SJSA1 (cell line): ENCODE measurements at places on chromosomes 3 and 15. TPM values are rescaled to one million over a fixed set of nuclear protein-coding genes. Genes with fewer than 3 reads are reported as not detected.

Gene SAMMSON
- total RNA-seq: not detected in 2 replicates

Gene UNC13C
- not detected in 2 replicates for total RNA-seq

Gene PLA2G4E
- total RNA-seq: not detected in 2 replicates

DNA sequence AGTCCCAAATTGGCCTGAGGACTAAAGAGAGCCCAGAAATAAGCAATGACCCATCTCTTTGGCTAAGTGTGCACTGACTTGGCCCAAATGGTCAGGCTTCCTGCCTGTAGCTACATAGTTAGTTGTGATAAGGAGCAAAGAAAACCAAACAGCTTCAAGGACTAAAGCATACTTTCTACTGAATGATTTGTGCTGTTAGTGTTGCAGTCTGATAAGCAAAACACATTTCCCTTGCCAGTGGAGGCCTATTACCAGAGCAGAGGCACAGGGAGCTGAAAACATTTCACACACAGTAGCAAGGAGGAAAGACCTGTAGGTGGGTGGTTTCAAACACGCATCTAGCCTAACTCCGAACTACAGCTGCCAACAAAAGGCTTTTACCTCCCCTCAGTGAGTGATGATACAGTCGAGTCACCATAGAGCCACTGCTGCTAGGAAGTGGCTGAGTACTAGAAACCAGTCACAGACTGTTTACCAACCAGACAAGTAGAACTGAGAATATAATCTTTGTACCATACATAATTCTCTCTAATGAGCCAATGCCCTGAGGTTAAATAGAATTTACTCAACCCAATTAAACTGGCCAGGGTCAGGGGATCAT, 222.3 kb upstream of the THBS1 start:
- H3K4me1 ChIP-seq: peaks cover 41% of the 10 kb centered on the region
- no peaks in the 10 kb centered on the region for H3K27me3 ChIP-seq
- no peak overlapping the region for H3K4me3 ChIP-seq

GRCh38 chr15:99105514-99106341, 848 bp downstream of the SYNM start:
- peaks cover 39% of the 10 kb centered on the region for H3K36me3 ChIP-seq
- peak overlapping the region; percentile 72 for H3K4me3 ChIP-seq

GRCh38 chr15:83287541-83288027, 3.1 kb upstream of the BNC1 start:
- peaks cover 8% of the 10 kb centered on the region for H3K36me3 ChIP-seq
- peaks cover 55% of the 10 kb centered on the region for H3K4me1 ChIP-seq
- DNase-seq: peak; percentile 86
- no peaks in the 10 kb centered on the region for H3K27me3 ChIP-seq

DNA sequence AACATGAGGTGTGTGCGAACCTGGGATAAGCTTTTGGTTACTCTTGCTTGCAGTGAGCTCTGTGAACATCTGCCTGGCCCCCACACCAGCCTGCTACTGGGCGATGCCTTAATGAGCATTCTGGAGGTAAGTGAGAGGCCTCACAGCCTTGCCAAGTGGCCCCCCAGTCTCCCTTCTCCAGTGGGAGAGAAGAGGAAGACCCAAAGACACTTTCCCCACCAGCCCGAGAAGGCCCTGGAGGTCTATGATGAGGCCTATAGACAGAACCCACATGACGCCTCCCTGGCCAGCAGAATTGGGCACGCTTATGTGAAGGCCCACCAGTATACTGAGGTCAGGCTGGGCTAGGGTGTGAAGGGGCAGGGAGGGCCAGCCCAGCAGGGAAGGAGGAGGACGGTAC, 22.5 kb downstream of the TTC21A start:
- no peak overlapping the region for H3K4me3 ChIP-seq
- peaks cover 17% of the 10 kb centered on the region for H3K4me1 ChIP-seq
- no peak overlapping the region for H3K27ac ChIP-seq
- no peak for DNase-seq
- no peaks in the 10 kb centered on the region for H3K27me3 ChIP-seq
- H3K36me3 ChIP-seq: no peaks in the 10 kb centered on the region

DNA sequence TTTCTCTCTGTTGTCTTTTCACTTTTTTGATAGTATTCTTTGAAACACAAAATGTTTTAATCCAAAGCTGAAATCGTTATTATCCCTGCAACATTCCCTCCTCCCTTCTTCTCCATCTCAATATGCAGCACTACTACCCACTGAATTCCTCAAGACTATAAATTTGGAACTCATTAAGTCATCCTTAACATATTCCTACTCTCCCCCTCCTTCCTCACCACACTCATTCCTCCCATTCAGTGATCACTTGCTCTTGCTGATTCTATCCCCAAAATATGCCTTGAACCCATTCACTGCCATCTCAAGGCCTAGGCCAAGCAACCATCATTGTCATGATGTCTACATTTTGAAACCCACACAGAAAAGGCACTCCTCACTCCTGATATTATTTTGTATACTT, 2.4 kb upstream of the PIK3R4 start:
- H3K27me3 ChIP-seq: no peaks in the 10 kb centered on the region
- no peaks in the 10 kb centered on the region; the same call in 1 of the 2 replicates for H3K4me1 ChIP-seq
- DNase-seq: no peak
- H3K36me3 ChIP-seq: peaks cover 12% of the 10 kb centered on the region
- no peak overlapping the region for H3K27ac ChIP-seq

GRCh38 chr3:11047500-11047899, 55.0 kb downstream of the SLC6A1 start:
- peaks cover 23% of the 10 kb centered on the region for H3K27me3 ChIP-seq
- DNase-seq: no peak
- H3K4me3 ChIP-seq: no peak overlapping the region
- no peak overlapping the region for H3K27ac ChIP-seq
- H3K36me3 ChIP-seq: no peaks in the 10 kb centered on the region
- no peaks in the 10 kb centered on the region for H3K4me1 ChIP-seq

DNA sequence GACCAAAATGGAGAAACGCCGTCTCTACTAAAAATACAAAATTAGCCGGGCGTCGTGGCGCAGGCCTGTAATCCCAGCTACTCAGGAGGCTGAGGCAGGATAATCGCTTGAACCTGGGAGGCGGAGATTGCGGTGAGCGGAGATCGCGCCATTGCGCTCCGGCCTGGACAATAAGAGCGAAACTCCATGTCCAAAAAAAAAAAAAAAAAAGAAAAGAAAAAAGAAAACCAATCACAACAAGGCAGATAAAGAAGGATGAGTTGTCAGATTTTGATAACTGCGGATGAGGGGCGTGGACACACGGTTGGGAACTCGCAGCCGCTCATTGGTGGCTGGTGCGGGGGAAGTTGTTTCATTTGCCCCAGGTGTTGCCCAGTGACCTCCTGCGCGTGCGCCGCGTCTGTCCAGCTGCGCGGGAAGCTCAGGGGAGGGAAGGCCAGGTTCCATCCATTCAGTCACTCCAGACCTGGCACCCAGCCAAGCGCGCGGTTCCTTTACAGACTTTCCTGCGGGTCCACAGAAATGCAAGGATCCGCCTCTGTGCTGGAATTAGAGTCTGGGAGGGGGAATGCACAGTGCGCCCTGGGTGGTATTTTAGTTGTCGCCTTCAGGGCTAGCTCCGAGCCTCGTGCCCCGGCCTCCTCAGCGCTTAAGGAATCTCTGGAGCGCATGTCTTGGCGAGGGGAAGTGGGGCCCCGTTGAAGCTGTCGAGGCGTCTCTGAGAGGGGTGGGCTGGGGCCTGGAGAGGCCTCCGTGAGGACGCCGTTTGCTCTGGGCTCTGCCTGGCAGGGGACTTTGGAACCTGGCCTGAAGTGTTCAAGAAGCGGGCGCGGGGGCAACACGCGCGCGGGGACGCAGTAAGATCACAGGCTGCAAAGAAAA, 708 bp upstream of the GCHFR start:
- DNase-seq: peak; percentile 93
- no peaks in the 10 kb centered on the region for H3K27me3 ChIP-seq
- no peak overlapping the region for H3K27ac ChIP-seq
- H3K4me3 ChIP-seq: peak overlapping the region; percentile 20
- H3K4me1 ChIP-seq: peaks cover 56% of the 10 kb centered on the region
- peaks cover 14% of the 10 kb centered on the region for H3K36me3 ChIP-seq

DNA sequence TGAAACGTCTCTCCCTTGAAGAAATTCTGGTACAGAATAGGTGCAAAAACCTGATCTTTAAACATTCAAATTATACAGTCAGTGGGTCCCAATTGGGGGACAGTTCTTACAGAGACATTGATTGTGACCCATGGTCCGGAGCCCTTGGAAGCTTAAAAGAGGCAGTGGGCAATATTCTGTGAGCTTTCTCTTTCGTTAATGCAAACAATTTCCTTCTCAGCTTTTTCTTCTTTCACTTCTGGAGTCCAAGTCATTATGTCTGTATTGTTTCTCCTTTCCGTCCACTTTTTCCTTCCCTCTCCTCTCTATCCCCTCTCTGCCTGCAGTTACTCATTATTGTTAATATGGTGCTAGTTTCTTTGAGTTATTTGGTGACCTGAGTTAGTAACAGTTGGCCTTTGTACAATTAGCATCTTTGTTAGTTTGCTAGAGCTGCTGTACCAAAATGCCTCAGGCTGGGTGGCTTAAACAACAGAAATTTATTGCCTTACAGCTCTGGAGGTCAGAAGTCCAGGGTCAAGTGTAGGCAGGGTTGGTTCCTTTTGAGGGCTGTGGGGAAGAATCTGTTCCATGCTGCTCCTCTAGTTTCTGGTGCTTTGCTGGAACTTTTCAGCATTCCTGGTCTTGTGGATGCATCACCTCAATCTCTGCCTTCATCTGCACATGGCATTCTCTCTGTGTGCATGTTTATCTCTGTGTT, 102.6 kb downstream of the GMPS start:
- no peak for DNase-seq
- H3K27me3 ChIP-seq: no peaks in the 10 kb centered on the region
- no peaks in the 10 kb centered on the region for H3K36me3 ChIP-seq
- no peak overlapping the region for H3K27ac ChIP-seq
- H3K4me1 ChIP-seq: no peaks in the 10 kb centered on the region
- no peak overlapping the region for H3K4me3 ChIP-seq

- no peaks in the 10 kb centered on the region for H3K36me3 ChIP-seq
- no peaks in the 10 kb centered on the region for H3K4me1 ChIP-seq
- H3K27me3 ChIP-seq: no peaks in the 10 kb centered on the region
- H3K27ac ChIP-seq: no peak overlapping the region
- H3K4me3 ChIP-seq: no peak overlapping the region
Measured at GRCh38 chr15:45829336-45830153, 194.7 kb downstream of the SQOR start.

- DNase-seq: no peak
- no peak overlapping the region for H3K27ac ChIP-seq
- no peaks in the 10 kb centered on the region for H3K36me3 ChIP-seq
- no peak overlapping the region for H3K4me3 ChIP-seq
- no peaks in the 10 kb centered on the region for H3K4me1 ChIP-seq
- no peaks in the 10 kb centered on the region for H3K27me3 ChIP-seq
Measured at GRCh38 chr15:60165111-60165510, 161.0 kb downstream of the FOXB1 start.

- H3K4me3 ChIP-seq: peak overlapping the region; percentile 36
- DNase-seq: no peak
- peak overlapping the region; percentile 54 for H3K27ac ChIP-seq
- no peaks in the 10 kb centered on the region; the same call in 1 of the 2 replicates for H3K27me3 ChIP-seq
Measured at GRCh38 chr3:169241991-169242707, 421.4 kb downstream of the MECOM start.

- no peak overlapping the region for H3K27ac ChIP-seq
- peaks cover 15% of the 10 kb centered on the region; the same call in 1 of the 2 replicates for H3K4me1 ChIP-seq
- no peaks in the 10 kb centered on the region for H3K27me3 ChIP-seq
Measured at GRCh38 chr15:49817100-49817499, 196.3 kb downstream of the DTWD1 start.

DNA sequence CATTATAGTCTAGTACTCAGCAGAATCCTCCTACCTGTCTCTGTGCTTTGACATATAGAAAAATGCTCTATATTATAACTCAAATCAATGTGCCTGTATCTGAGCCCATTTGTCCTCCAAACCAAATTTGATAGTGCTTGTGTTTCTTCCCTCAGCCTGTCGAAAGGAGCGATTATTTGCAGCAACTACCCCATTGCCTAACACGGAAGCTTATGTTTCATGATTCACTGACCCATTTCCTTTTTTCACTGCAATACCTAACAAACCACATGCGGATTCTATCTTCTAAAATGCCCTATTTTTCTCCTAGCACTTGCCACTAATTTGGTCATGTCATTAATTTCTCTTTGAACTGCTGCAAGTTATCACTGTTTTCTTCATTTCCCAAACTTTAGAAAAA, 1220.6 kb upstream of the CADM2 start:
- no peaks in the 10 kb centered on the region for H3K4me1 ChIP-seq
- no peaks in the 10 kb centered on the region for H3K36me3 ChIP-seq
- H3K27ac ChIP-seq: no peak overlapping the region
- no peak overlapping the region for H3K4me3 ChIP-seq
- H3K27me3 ChIP-seq: no peaks in the 10 kb centered on the region

GRCh38 chr15:39599871-39600270, 19.0 kb downstream of the THBS1 start:
- H3K4me3 ChIP-seq: no peak overlapping the region
- H3K36me3 ChIP-seq: peaks cover 33% of the 10 kb centered on the region
- H3K4me1 ChIP-seq: peaks cover 24% of the 10 kb centered on the region
- no peaks in the 10 kb centered on the region for H3K27me3 ChIP-seq
- DNase-seq: peak; percentile 57

GRCh38 chr3:195135917-195136316, 135.0 kb downstream of the XXYLT1 start:
- H3K36me3 ChIP-seq: no peaks in the 10 kb centered on the region
- H3K4me3 ChIP-seq: no peak overlapping the region
- DNase-seq: no peak
- H3K4me1 ChIP-seq: no peaks in the 10 kb centered on the region

- H3K27ac ChIP-seq: no peak overlapping the region
- DNase-seq: no peak
- H3K36me3 ChIP-seq: no peaks in the 10 kb centered on the region
- no peak overlapping the region for H3K4me3 ChIP-seq
- no peaks in the 10 kb centered on the region for H3K4me1 ChIP-seq
Measured at GRCh38 chr15:99994849-99995248, 261.6 kb upstream of the LYSMD4 start.

DNA sequence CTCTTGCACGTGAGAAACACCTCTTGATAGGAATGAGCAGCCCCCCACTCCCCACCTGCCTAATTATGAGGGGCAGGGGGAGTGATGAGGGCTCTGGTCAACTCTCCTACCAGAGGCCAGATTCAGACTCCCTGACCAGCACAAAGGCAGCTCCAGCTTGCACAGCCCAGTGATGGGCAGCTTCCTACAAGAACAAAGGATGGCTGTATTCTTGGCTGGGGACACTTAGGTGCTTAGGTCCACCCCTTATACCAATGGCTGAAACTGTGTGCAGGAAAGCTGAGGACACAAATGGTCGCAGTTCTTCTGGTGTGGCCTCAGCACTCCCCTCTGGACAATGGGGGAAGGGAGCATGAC, 81.8 kb downstream of the IQSEC1 start:
- H3K4me3 ChIP-seq: no peak overlapping the region
- no peak overlapping the region for H3K27ac ChIP-seq
- no peaks in the 10 kb centered on the region for H3K36me3 ChIP-seq
- H3K4me1 ChIP-seq: peaks cover 13% of the 10 kb centered on the region
- H3K27me3 ChIP-seq: peaks cover 20% of the 10 kb centered on the region
- no peak for DNase-seq

- no peak for DNase-seq
- no peaks in the 10 kb centered on the region for H3K36me3 ChIP-seq
- H3K4me3 ChIP-seq: no peak overlapping the region
- H3K27ac ChIP-seq: no peak overlapping the region
- H3K4me1 ChIP-seq: no peaks in the 10 kb centered on the region
Measured at GRCh38 chr3:62636235-62636826, 238.9 kb downstream of the CADPS start.
